ENCODE measurements at places on chromosomes 11 and 22.
A peak's percentile ranks its signal among the peaks of the same experiment; 100 is the strongest.

DNA sequence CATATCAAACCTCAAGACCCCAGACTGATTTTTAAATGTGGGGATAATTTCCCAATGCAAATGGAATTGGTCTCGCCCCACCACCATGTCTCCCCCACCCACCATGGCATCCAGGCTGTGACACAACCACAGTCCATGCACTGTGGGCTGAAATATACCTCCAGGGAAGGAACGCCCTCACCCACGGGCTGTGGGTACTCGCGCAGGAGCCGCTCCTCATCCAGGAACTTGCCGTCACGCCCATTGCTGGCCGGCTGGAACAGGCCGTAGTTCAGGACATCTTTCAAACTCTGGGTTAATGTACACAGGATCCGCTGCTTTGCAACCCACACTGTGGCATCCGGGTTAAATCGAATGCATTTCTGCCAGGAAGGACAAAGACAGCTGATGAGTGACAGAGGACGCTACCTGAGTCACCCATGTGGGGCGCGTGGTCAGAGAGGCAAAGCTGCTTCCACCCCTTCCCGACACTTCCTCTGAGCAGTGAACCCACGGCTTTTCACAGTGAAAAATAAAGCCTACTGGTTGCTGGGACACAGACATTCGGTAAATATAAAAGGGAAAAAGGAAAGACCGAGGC is 133.6 kb downstream of the SHANK2 start:
- no peak for DNase-seq

DNA sequence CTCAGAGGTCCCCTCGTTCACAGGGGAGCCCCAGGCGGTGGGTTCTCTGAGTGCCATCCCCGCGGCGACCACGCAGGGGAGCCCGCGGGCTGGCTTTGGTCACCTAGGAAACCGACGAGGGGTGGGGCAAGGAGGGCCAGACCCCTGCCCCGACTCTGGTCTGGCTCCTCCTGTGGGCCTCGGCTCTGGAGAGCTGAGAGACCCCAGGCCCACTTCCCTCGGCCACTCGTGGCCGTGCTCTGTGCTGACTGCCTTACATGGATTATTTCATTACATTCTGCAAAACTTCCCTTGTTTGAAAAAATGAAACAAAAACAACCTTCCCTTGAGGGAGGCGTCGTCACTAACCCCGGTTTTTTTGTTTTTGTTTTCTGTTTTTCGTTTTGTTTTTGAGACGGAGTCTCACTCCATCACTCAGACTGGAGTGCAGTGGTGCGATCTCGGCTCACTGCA is 15.1 kb upstream of the CYTH4 start:
- DNase-seq, result no peak

- DNase-seq, result no peak
These were observed 114.1 kb downstream of the SEZ6L start for GRCh38 chr22:26283330-26283729.

- no peak for DNase-seq
These were observed 97.1 kb downstream of the CD44 start for GRCh38 chr11:35235936-35236666.

GRCh38 chr11:65577756-65578109 is 1.9 kb downstream of the EHBP1L1 start:
- no peak for DNase-seq

GRCh38 chr11:46930089-46930488 is 6.5 kb upstream of the CSTPP1 start:
- DNase-seq, result peak; percentile 15

All from SW 1271 (cell line).